Spinal cord (tissue), 10 donors: ENCODE measurements at places on chromosomes 5 and 9. TPM values are rescaled to one million over a fixed set of nuclear protein-coding genes. Genes with fewer than 3 reads are reported as not detected.

Gene RAPGEF1
- 42.5 TPM for total RNA-seq

Gene RNF38
- 23.0 TPM for total RNA-seq

Gene OTP
- 0.83 TPM for total RNA-seq

Gene WNK2
- 29.2 TPM for total RNA-seq

Gene HAVCR2
- total RNA-seq: 10.6 TPM

Gene PRDM9
- total RNA-seq: not detected

Gene CACNA1B
- total RNA-seq: 6.2 TPM

Gene HEMGN
- 13.4 TPM for total RNA-seq

Gene MORN5
- 18.7 TPM for total RNA-seq

Gene CCNJL
- total RNA-seq: 2.1 TPM

Gene SLC36A3
- total RNA-seq: not detected

Gene TIMD4
- total RNA-seq: 0.40 TPM

Gene PCDHGA5
- 7.9 TPM for total RNA-seq

Gene CCNO
- 2.3 TPM for total RNA-seq

Gene SPEF2
- total RNA-seq: 36.4 TPM

Gene C5
- 9.1 TPM for total RNA-seq

Gene TMEM171
- 1.4 TPM for total RNA-seq

Gene FAM78A
- total RNA-seq: 2.7 TPM

Gene BTF3
- 281 TPM for total RNA-seq

Gene GARIN3
- total RNA-seq: not detected

Gene FOXD4
- total RNA-seq: 0.66 TPM

Gene MLANA
- total RNA-seq: 0.20 TPM

Gene IFNA2
- not detected for total RNA-seq

Gene PCDHGB4
- 12.5 TPM for total RNA-seq

Gene ADAMTS6
- total RNA-seq: 22.0 TPM

Gene TAF11L5
- not detected for total RNA-seq

Gene APBA1
- total RNA-seq: 38.5 TPM

Gene EQTN
- 0.61 TPM for total RNA-seq

Gene COL27A1
- total RNA-seq: 8.4 TPM

Gene NINJ1
- 23.8 TPM for total RNA-seq

Gene SMIM33
- total RNA-seq: not detected

Gene MARVELD2
- total RNA-seq: 2.4 TPM

Gene ANKRD34B
- total RNA-seq: 2.7 TPM

Gene SLC34A1
- total RNA-seq: not detected

Gene LCN2
- 0.28 TPM for total RNA-seq

Gene JADE2
- total RNA-seq: 9.1 TPM

Gene TNFSF8
- total RNA-seq: 0.99 TPM

Gene LIX1
- total RNA-seq: 22.3 TPM

Gene ADAMTS13
- total RNA-seq: 6.1 TPM

Gene FOCAD
- total RNA-seq: 63.4 TPM
